Mesothelial cell of epicardium (in vitro differentiated cells): ENCODE measurements at places on chromosomes 4 and X. TPM values are rescaled to one million over a fixed set of nuclear protein-coding genes. Genes with fewer than 3 reads are reported as not detected.

PAGE2 gene
- not detected in 3 replicates for total RNA-seq

BMPR1B gene
- 2.4 to 3.3 TPM (median 2.6 TPM) in 3 replicates for total RNA-seq

FRG2 gene
- not detected in 3 replicates for total RNA-seq

NIPAL1 gene
- total RNA-seq, result 12.1 to 13.4 TPM (median 13.3 TPM) in 3 replicates

DNA sequence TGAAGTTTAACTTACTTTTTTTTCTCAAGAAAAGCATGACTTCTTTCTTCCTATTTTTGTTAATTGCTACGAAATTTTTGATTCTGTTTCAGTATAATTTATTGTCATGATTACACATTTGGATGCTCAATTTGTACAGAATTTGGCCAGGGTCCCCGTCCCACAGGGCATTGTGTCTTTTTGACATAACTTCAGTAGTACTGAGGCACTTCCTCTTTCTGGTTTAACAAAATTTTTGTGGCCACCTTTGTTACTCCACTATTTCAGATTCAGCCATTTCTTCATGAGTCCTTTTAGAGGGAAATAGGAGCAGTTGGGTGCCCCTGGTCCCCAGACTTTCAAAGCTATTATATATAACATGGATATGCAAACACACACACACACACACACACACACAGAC is 1248.7 kb downstream of the PCDH7 start:
- DNase-seq, result no peak
- H3K4me3 ChIP-seq, result no peak overlapping the region
- no peaks in the 10 kb centered on the region for H3K27me3 ChIP-seq
- H3K36me3 ChIP-seq, result no peaks in the 10 kb centered on the region

GRCh38 chr4:10023806-10024205 is 2.5 kb upstream of the SLC2A9 start:
- no peaks in the 10 kb centered on the region for H3K36me3 ChIP-seq
- DNase-seq, result no peak
- peaks cover 28% of the 10 kb centered on the region for H3K4me1 ChIP-seq
- no peak overlapping the region for H3K27ac ChIP-seq
- H3K4me3 ChIP-seq, result no peak overlapping the region
- H3K27me3 ChIP-seq, result no peaks in the 10 kb centered on the region
